ENCODE measurements at places on chromosomes 7 and 10.

DNA sequence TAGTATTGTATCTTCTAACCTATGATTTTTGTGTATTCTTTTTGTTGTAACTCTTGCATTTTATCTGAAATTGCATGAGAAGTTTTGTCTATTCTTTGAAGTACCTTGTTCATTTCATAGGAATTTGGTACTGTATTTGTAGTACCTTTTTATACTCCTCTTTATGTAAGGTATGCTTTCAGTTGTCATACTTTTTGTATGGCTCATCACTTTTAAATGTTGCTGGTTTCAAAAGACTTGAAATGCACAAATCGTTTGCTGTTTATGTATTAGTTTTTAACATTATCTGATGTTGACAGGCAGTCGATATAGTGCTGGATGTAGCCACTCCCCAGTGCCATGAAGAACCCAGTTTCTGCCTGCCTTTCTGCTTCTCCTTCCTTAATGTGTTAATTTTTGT is 158.1 kb downstream of the SDK1 start:
- no peak for DNase-seq

DNA sequence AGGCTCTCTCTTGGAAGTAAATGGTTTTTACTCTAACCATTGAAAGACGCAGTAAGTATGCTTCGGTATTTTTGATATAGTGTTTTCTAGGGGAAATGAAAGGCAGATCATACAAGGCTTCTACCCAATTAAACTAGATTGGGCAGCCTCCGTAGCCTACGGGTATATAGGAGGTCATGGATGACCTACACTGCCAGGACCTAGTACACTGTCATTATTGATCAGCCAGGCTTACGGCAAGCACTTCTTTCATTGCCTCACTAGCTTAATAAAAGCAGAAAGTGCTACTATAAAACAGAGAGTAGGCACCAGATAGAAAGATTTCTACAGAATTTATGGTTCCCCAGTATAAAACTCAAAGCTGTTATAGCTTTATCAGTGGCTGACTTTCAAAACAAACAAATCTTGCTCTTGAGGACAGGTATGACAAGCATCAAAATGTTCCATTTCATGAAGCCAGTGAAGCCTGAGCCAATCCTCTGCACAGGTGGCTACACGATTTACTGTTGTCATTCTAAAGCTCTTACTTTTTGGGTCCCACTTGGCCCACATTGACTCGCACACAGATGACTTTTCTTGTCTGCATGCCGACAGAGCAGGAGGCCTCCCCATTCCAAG is 358.1 kb downstream of the THSD7A start:
- no peak for DNase-seq

DNA sequence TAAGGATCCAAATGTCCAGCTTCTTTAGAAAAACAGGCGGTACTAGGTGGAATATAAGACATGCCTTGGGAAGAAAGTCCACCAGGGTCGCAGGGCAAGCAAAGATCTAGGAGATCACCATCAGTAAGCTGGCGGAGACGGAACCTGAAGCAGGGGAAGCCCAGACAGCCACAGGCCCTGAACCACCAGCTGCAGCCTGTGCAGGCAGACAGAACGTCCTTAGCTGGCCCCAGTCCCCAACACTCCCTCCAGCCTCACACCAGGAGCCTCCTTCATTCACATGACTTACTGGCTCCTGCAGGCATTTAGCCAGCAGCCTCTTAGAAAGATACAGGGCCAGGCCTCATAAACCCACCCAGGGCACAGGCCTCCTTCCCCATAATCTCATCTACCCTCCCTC is 17.4 kb downstream of the RGS10 start:
- DNase-seq, result peak; percentile 34

DNA sequence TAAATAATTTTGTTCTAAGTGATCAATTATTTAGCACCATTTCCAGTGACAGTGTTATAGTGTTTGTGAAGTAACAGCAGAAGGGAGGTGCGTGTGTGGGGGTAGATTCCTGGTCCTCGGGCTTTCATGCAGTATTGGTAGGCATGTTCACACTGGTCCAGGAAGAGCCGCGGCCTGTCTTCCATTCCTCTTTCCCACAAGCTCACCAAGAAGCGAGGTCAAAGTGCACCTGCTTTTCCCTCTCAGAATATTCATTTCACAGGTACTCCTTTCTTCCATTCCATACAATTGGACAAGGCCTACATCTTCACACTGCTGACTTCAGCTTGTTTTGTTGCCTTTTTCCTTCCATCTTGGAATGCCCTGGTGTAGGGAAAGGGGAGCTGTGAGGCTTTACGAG is 151.8 kb upstream of the CELF2 start:
- DNase-seq, result no peak

DNA sequence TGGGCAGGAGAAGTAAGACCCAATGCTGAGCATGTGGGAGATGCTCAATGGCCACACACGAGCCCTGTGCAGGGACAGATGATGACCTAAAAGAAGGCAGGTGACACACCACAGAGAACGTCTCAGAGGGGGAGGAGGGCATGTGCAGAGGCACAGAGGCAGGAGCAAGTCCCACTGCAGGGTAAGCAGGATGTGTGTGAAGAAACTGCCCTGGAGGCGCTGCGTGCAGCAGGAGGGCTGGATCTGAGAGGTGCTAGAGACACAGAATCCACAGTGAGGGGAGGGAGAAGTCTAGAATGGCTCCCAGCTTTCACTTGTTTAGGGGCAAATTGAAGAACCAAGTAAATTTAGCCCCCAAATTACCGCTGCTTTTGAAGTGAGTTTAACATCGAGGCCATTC is 14.9 kb downstream of the DYDC2 start:
- DNase-seq, result no peak

GRCh38 chr10:43355749-43356371 is 15.6 kb upstream of the FXYD4 start:
- peak; percentile 26 for DNase-seq

GRCh38 chr7:113142385-113143119 is 24.2 kb upstream of the SMIM30 start:
- DNase-seq, result no peak

All from choroid plexus epithelial cell (primary cell).